Stimulated activated CD4-positive, alpha-beta T cell treated with anti-CD3 and anti-CD28 coated beads, Interleukin-12 subunit alpha, Interleukin-12 subunit beta, amount 100 ng/mL, for 4 hours (primary cell): ENCODE measurements at places on chromosomes 13 and 19.
A peak's percentile ranks its signal among the peaks of the same experiment; 100 is the strongest.

- DNase-seq = no peak
Observed at GRCh38 chr13:98295371-98295770, 118.3 kb upstream of the RNF113B start.

- no peak for DNase-seq
Observed at GRCh38 chr13:44267980-44268379, 105.6 kb upstream of the SERP2 start.

- DNase-seq = peak; percentile 68
Observed at GRCh38 chr19:46000491-46001246, 5.4 kb downstream of the CCDC61 start.

- DNase-seq = no peak
Observed at GRCh38 chr19:45146741-45147205, 14.0 kb downstream of the NKPD1 start.

DNA sequence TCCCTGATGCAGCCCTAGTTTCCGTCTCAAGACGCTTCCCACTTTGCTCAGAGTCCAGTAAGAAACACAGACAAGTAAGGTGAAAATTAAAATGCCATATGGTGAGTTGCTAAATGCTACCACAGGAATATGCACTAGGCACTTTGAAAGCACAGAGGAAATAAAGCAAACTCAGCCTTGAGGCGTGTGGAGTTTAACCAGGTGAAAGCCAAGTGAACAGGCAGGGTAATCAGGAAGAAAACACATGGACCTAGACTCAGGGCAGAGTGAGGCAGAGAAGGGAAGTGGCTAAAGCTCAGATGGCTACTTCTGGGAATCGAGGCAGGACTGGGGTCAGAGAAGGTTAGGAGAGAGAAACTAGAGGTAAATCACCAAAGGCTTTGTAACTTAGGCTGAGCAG lies 5.4 kb upstream of the UBL3 start:
- no peak for DNase-seq

GRCh38 chr19:3515891-3516422 lies 9.8 kb downstream of the FZR1 start:
- DNase-seq = no peak

DNA sequence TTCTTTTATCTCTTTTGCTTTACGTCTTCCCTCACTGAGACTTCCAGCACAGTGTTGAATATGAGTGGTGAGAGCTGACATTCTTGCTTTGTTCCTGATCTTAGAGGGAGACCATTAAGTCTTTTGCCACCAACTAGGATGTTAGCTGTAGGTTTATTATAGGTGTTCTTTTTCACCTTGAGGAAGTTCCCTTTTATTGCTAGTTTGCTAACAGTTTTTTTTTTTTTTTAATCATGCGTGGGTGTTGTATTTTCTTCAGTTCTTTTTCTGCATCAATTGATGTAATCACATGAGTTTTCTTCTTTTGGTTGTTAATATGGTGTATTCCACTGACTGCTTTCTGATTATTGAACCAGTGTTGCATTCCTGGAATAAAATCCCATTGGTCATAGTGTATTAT lies 21.1 kb downstream of the AP1M1 start:
- DNase-seq = no peak

- no peak for DNase-seq
Observed at GRCh38 chr19:53812335-53812734, 11.8 kb downstream of the NLRP12 start.

- DNase-seq = no peak
Observed at GRCh38 chr13:106650690-106651205, 82.8 kb upstream of the ARGLU1 start.

DNA sequence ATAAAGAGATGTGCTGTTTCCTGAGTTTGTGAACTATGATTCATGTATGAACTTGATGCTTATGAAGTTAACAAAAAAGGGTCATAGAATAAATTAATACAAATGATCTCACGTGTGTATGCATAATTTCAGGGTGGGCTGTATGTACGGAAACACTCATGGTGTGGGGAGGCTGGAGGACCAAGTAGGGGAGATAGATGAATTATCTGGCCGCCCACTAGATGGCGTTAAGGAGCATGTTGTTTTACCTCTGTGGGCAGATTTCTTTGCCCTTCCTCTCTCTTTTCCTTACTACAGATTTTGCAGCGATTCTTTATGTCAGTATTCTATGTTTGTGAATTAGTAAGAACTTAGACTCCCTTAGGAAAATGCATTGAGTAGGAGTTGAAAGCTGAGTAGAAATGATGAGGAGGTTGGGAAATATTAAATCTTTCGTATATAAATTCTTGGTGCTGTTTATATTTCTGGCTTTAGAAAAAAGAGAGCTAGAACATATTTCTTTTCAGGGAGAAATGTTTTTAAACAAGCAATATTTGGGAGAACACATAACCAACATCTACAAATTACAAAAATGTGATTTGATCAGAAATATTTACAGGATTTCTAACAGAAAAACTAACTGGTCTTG lies 47.4 kb upstream of the TMTC4 start:
- DNase-seq = peak; percentile 42

DNA sequence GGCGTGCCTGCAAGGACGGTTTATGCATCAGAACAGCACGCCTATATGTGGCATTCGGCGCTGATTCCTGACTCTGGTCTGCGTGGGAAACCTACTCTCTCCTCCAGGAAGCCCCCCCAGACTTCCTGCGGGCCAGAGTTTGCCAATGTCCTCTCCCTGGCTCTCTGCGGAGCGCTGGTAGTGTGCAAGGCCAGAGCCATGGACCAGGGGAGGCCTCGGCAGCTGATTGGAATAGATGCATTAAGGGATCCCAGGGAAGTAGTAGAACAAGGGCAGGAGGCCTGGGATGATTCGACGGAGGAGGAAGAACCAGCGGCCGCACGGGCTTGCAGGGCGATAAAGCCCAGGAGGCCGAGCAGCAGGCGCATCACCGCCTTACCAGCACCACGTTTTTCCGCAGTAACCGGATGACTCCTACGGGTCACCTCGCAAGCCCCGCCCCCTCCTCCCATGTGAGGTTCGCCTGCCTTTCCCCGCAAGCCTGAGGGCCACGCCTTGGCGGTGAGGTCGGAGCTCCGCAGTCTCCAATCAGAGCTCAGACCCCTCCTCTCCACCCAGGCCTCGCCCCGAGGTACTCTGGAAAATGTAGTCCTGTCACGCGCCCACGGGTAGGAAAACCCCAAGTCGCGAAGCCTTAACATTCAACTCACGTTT lies 5.0 kb downstream of the CLEC11A start:
- DNase-seq = peak; percentile 74

- DNase-seq = no peak
Observed at GRCh38 chr13:48411147-48411794, 1.6 kb downstream of the LPAR6 start.
